ENCODE measurements at places on chromosomes 3 and 15. TPM values are rescaled to one million over a fixed set of nuclear protein-coding genes. Genes with fewer than 3 reads are reported as not detected.

DNA sequence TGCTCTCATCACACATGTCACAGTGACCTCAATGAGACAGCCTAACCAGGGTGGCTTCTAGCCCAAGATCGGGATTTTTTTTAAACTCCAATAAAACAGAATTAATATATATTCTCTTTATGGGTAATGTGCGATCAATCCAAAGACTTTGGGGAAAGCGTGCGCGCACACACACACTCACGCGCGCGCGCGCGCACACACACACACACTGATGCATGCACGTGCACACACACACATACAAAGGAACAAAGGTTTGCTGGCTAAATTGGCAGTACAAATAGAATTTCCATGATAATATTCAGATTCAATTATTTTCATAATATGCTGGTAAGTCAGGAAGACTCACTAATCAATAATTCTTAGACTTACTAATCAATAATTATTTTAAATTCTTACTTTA, 19.3 kb downstream of the IL17RD start:
- no peak for DNase-seq

DNA sequence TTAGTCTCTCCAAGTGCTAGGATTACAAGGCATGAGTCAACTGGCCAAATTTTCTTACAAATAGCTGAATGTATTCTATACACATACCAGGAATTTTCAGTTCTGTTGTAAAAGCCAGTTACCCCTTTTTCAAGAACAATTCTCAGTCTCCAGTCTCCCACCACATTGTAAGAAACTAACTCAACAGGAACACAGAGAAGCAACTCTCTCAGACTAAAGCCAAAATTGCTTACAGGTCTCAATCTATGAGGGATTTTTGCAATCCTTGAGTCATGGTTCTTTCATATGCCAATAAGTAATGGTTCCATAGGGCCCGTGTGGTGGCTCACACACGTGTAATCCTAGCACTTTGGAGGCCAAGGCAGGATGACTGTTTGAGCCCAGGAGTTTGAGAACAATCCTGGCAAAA, 8.5 kb downstream of the IP6K2 start:
- DNase-seq = no peak

DNA sequence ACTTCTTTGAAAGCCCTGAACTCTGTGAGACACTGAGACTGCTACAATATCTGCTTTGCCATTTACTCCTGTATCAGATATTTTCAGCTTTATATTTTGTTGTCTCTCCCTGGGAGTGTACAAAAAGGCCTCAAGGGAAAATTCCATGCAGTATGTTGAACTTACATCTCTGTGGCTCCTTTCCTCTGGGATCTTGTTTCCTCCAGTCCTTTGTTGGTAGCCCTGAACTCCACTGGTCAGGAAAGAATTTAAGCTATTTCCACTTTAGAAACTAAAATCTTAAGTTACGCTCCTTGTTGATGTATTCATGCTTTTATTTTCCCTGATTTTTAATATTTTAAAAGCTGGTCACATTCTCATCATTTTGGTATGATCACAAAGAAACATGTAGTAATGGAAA, 277.9 kb downstream of the FHIT start:
- no peak for DNase-seq

- DNase-seq = no peak
Observed at GRCh38 chr3:129577925-129578786, 28.3 kb downstream of the PLXND1 start.

The HIGD2B gene
- polyA plus RNA-seq = not detected

The LSAMP gene
- polyA plus RNA-seq = 7.1 TPM

Data from muscle of arm (tissue), 14 donors.